ENCODE measurements at places on chromosomes 12 and 14.
A peak's percentile ranks its signal among the peaks of the same experiment; 100 is the strongest.

DNA sequence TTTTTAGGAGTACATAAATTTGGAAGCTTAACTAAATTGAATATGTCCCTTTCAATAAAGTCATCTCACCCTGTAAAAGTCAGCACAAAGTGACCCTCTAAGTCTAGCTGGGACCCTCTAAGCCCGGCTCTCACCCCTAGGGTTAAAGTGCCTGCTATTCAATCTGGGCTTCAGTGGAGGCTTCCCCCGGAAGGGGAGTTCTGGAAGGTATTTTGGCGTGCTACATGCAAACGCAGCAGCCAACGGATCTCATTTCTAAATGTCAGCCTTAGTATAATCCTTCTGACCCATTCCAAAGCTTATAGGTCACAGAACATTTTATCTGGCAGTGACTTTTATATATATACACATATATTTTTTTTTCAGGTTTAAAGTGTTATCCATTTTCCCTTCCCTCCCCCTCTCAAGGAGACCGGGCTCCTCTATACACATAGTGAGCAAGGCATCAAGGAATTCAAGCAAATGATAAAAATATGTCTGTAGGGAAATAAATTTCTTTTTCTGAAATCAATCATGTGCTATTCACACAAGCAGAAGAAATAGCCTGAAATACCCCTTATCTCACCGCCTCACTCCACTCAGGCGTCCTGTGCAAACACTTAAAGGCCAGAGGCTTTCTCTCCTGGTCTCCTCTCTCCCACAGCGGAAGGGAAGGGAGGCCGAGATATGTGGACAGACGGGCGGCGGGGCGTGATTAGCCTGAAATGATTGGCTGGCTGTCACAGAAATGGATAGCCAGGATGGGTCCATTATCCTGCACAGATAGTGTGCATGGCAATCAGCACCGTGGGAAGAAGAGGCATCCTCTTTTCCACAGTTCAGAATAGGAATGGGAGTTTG, 301.7 kb downstream of the GALC start:
- DNase-seq = peak; percentile 22

- no peak for DNase-seq
Measured at GRCh38 chr14:22800346-22800745, 14.9 kb downstream of the SLC7A7 start.

DNA sequence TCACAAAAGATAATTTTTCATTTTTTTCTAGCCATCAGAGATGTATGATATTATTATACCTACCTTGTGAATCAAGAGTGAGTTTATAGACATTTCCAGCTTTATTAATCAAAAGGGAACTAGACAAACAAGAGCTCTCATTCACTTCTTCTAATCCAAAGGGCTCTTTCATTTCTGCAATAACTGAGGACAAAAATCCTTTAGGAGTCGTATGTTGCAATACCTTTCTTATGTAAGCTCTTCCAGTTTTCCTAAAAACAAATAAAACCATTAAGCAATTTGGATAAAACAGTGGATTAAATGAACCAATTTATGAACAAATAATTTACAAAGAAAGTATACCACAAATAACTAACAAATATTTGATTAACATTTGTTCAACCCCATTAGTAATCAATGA, 107.1 kb downstream of the CATSPERB start:
- no peak for DNase-seq

DNA sequence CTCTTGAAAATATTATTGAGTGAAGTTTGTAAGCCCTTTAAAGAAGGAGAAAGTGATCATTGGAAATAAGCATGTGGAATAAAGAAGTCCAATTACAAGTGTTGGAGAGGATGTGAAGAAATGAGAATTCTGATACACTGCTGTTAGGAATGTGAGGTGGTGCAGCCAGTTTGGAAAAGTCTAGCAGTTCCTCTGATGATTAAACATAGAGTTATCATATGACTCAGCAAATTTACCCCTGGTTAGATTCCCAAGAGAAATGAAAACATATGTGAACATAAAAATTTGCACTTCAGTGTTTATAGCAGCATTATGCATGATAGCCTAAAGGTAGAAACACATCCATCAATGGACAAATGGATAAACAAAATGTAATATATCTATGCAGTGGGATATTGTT, 319.9 kb downstream of the AEBP2 start:
- no peak for DNase-seq

GRCh38 chr12:98939350-98939749, 294.3 kb downstream of the APAF1 start:
- DNase-seq = peak; percentile 7

DNA sequence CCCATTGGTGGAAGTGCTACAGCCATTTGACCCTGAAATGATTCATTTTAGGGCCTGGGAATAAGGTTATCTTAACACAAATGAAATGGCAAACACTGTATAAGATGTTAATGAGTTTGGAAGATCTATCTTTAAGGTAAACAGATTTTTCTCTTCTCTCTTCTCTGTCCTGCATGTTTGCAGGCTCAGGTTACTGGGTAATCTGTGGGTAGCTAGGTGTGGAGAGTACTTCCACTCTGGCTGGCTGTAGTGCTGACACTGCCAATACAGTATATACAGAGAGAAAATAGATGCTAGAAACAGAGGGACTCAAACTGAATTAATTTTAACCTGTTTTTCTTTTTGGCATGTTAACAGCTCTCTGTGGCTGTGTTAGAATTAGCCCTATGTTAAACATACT, 84.6 kb downstream of the SLC38A6 start:
- DNase-seq = peak; percentile 86

GRCh38 chr14:22471545-22472121, 117.4 kb downstream of the DAD1 start:
- peak; percentile 42 for DNase-seq

- no peak for DNase-seq
Measured at GRCh38 chr12:64891629-64892028, 67.2 kb downstream of the TBC1D30 start.

GRCh38 chr14:32480337-32480736, 151.2 kb downstream of the AKAP6 start:
- DNase-seq = no peak

DNA sequence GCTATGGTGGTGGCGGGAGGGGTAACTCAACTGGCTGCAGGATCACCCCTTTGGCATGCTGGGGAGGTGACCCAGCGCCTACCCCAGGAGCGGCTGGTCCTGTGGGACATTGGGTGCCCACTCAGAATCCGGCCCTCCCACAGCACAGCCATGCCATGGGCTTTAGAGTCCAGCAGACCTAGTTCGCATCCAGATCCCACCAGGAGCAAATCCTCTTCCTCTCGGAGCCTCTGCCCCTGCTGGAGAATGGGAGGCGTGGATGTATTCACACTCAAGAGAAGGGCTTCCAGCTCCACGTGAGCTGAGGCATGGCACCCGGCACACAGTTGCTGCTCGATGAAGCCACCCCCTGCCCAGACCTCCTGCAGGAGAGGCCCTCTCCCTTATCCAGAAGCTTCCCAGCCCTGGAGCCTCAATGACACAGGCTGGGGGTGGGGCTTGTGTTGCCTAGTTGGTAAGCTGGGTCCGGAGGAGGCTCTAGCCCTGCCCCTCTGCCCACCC, 17.7 kb downstream of the FAM222A start:
- no peak for DNase-seq

GRCh38 chr12:107318806-107319532, 225.6 kb upstream of the CRY1 start:
- peak; percentile 37 for DNase-seq

GRCh38 chr14:94379291-94380224, 8.8 kb downstream of the SERPINA1 start:
- no peak for DNase-seq

DNA sequence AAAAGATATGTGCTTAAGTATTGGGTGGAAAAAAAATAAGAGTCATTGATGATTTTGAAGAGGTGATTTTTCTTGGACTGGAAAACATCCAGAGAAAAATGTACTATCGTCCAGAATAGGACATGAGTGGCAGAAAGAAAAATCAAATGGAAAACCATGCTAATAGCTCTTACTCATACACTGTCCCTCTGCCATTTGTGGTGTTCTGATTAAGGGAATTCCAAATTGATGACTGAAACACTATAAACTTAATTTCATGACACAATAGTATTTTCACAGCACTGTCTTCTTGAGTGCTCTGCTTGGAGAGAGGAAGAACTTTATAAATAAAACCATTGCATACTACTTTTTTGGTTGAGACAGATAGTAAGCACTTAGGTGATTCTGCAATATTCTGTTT, 72.4 kb downstream of the USP15 start:
- no peak for DNase-seq

Data from NCI-H1092 treated with DMSO at 0.1 percent for 48 hours (cell line).